ENCODE measurements at places on chromosomes 7 and 10. TPM values are rescaled to one million over a fixed set of nuclear protein-coding genes. Genes with fewer than 3 reads are reported as not detected.

FAM25A gene
- not detected for total RNA-seq

OPALIN gene
- not detected for total RNA-seq

NKX1-2 gene
- not detected for total RNA-seq

HTR7 gene
- 1.5 TPM for total RNA-seq

KIF11 gene
- total RNA-seq, result 1.0 TPM

DDC gene
- total RNA-seq, result not detected

EPHB6 gene
- 22.6 TPM for total RNA-seq

HTRA1 gene
- total RNA-seq, result 138 TPM

GRCh38 chr10:61047081-61047480, 103.1 kb upstream of the RHOBTB1 start:
- DNase-seq, result no peak

DNA sequence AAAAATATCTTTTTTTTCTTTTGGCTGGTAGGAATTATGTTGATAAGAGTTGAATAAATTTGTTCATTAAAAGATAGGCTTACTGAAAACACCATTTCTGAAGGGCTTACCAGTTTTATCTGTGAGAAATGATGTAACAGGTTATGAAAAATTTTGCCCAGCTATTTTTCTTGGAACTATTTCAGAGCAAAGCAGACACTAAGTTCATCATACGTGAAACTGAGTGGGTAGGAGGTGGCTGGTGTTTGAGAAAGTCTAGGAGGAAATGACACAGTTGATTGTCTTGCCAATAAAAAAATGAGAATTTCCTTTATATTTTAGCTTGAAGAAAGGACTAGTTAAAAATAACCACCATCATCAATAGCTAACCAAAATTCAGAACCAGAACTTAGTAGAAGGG, 6.2 kb upstream of the MRC1 start:
- DNase-seq, result no peak

DNA sequence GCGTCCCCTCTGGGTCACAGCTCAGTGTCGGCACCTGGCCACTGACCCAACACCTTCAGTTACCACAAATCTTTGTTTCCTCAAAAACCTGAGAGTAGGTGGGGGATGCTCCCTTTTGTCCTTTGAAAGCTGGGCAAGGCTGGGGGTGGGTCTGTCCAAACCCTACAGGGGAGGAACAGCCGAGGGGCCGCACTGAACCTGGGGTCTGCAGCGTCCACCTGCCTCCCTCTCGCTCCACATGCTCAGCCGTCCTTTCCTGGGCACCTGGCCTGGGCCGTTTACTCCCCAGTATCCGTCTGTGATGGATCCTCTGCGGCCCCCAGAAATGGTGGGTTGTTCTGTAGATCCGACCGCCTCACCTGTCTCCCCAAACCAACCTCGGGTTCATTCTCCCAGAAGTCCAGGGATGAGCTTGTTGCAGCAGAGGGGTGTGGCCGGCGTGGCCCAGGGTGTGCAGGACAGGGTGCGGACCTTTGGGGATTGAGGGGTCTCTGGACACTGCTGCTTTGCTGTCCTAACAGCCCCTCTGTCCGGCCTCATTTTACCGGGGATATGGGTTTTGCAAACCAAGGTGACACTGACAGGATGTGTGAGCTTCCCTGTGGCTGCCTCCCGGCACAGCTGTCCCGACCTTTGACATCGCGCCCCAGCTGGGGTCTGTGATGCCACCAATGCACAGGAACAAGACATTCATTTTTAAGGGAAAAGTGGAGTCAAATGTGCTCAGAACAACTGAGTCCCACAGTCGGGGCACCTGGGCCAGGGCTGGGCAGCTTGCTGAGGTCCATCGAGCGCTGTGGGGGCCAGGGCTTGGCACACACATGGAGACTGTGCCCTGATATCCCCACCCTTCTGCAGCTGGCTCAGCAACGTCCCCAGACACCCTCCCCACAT, 115.9 kb downstream of the VIPR2 start:
- no peak for DNase-seq

GRCh38 chr7:110625294-110625693, 465.6 kb upstream of the LRRN3 start:
- no peak for DNase-seq

DNA sequence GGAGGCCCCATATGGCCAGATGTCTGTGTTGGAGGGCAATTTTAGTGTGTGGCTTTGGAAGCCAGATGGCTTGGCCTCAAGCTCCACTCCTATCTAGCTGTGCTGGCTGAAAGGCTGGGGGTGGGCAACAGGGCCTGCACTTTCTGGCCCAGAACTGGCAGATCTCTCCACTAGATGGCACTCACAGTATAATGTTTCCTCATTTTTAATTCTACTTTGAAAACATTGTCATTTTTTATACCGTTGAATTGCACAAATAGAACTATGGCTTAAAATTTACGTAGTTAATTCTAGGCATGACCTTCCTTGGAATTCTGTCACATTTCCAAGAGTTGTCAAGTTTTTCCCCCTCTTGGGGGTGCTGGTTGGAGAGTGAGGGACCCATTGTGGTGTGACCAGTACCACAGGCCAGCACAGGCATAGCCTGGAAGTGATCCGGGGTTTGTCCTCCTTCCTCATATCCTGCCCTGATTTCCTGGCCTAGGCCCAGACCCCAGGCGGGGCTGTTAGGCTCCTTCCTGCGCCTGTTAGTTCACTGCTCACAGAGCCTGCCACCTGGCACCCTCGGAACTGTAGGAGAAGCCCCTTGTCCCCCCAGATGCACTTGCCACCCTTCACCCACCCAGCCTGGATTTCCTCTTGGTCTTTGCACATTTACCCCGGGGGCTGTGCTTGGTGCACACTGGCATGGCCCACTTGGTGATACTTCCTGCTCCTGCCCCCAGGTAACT, 52.8 kb downstream of the ARHGAP22 start:
- DNase-seq, result no peak

DNA sequence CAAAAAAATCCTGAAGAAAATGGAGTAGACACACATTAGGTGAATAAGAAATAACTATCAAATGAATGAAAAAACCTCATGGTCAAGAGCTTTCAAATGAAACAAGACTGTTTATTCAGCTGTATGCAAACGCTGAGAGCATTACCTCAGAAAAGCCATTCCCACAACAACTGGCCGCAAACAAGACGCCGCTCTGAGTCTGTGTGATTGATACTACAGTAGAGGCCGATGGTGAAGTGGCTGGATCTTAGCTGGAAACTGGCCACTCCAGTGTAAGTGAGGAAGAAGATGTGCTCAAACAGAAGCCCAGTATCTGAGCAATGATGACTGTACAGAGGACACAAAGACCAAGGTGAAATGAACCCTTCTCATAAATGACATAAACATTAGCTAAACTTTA, 252.4 kb upstream of the GHITM start:
- DNase-seq, result no peak

DNA sequence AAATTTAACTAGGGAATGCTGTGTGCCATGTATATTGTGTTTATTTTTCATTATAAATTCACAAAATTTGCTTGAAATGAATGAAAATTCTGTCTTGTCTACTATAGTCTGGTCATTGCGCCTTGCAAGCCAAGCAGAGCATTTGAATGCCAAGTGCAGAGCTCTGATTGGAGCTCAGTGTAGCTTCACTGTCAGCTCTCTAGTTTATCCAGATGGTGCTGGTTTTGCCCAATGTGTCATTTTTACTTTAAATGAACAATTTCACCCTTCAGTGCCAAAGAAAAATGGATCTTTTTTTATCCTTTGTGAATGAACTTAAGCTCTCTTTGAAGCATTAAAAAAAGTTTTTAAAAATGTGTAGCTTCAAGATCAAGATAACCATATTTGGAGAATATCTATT, 225.6 kb upstream of the CACNA2D1 start:
- no peak for DNase-seq

DNA sequence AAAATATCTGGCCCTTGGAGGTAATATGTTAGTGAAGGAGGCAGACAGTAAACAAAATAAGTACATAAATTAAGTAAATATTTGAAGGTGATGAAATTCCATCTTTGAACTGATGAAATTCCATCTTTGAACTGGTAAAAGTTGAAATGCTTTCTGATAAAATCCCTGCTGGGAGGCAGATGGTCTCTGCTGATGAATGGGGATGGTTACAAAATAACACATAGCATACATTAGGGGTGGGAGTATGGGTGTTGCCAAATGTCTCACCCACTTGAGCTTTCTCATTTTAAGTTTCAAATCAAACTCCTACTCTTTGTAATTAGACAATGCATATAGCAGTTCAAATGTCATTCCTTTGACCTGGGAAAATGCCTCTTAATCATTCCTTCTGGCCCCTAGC, 77.5 kb upstream of the SORCS3 start:
- DNase-seq, result no peak

DNA sequence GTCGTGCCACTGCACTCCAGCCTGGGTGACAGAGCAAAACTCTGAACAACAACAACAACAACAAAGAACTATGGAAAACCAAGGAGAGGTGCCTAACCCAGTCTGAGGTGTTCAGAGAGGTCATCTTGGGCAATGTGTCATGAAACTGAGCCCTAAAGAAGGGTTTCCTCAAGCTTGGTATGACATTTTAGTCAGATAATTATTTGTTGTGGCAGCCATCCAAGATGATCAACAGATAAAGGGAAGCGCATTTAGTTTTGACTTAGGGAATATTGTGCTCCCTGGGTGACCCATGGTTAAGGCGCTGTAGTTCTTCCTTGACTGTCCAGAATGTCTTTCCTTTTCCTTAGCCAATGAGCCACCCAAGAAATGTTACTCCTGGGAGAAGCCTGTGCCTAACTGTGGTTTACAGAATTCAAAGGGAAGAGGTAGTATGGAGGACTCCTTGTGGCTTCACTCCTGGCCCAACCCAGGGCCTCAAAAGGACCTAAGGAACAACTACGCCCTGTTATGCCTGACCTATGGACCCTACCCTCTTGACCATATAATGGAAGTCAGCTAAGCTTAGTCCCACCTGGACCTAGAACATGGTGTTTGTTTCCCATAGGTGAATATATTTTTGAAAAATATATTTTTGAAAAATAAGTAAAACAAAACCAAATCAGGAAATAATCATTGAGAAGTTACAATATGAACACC, 42.4 kb downstream of the TPST1 start:
- DNase-seq, result no peak

GRCh38 chr10:23013581-23014335, 81.6 kb upstream of the MSRB2 start:
- no peak for DNase-seq

DNA sequence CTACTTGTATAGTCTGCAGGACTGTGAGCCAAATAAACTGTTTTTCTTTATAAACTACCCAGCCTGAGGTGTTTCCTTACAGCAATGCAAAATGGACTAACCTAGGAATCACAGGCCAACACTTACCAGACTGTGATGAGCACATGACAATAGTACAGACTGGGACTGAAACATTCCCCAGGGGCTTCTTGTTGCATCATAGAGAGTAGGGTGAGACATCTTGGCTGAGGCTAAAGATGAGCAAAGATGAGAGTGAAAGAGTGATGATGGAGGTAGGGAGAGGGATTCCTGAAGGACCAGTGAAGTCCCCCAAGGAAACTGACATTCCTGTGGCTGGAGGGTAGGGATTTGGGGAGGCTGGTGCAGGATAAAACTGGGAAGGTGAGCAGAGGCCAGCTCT, 194.4 kb downstream of the TPST1 start:
- DNase-seq, result no peak

DNA sequence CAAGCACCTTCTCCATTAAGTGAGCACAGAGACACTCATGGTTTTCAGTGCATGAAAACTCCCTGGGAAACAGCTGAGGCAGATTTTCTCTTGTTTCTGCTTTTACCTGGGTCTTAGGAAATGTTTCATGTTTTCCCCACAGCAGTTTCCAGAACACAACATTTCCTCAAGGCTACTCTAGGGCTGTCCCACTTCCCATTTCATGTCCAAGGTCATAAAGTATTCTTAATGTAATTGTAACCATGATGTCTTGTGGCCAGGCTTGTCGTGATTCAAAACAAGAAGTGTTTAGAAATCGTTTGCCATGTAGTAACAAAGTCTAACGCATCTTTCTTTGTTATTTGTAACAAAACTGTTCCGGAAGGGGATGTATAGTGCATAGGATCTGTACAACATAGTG, 83.8 kb upstream of the NRP1 start:
- DNase-seq, result no peak

DNA sequence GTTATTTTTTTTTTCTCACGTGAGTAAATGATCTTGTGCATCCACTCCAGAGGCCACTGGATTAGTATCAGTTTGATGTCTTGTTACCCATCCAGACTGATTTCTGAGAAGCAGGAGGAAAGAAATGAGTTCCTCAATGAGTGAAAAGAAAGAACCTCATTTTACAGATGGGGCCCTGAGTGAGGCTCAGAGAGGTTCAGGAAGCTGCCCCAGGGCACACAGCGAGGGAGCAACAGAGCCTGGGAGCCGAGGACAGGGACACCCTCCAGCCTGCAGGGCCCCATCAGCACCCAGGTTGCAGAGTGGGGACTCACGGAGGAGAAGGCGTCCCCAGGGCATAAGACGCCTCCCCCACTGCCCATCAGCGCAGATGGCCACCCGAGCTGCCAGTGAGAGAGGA, 30.9 kb upstream of the TNRC18 start:
- no peak for DNase-seq

- DNase-seq, result no peak
Measured at GRCh38 chr10:121268363-121268762, 329.9 kb downstream of the FGFR2 start.

DNA sequence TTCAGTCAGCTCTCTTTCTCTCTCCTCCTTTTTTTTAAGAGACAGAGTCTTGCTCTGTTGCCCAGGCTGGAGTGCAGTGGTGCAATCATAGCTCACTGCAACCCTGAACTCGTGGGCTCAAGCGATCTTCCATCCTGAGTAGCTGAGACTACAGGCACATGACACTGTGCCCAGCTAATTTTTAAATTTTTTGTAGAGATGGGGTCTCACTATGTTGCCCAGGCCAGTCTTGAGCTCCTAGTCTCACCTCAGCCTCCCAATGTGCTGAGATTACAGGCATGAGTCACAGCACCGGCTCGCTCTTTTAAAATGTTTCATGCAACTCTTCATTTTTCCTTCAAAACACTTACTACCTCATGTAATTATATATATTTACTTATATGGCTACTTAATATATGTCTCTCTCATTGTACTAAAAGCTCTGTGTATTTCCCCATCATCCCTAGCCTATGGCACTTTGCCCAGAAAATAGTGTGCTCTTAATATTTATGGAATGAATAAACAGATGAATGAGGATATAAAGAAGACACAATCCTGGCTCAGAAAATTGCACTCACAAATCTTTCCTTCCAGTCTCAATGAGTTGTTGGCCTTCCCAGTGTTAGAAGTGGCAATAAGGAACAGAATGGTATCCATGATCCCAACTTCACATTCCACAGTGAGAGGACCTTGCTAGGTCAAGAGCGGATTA, 33.9 kb downstream of the EBLN1 start:
- no peak for DNase-seq

DNA sequence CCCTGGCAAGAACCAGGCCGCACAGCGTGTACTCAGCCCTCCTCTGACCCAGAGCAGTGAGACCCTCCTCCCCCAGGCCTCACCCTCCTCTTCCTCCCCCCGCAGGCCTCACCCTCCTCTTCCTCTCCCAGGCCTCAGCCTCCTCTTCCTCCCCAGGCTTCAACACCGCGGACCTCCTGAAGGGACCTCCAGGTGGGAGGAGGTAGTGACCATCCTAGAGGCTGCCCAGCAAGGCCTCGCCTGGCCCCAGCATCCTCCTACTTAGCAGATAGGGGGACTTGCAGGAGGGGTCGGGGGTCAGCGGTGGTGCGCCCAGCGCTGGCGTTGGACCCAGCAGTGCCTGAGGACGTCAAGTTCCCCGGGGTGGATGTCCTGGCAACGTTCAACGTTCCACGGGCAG, 270.8 kb downstream of the ELFN1 start:
- DNase-seq, result no peak

Measured in uterus (tissue), 4 donors.